Fibroblast of skin of right biceps (primary cell): ENCODE measurements at places on chromosomes 4 and X.
A peak's percentile ranks its signal among the peaks of the same experiment; 100 is the strongest.

- no peak for DNase-seq
Measured at GRCh38 chr4:10732914-10733415, 48.4 kb upstream of the CLNK start.

DNA sequence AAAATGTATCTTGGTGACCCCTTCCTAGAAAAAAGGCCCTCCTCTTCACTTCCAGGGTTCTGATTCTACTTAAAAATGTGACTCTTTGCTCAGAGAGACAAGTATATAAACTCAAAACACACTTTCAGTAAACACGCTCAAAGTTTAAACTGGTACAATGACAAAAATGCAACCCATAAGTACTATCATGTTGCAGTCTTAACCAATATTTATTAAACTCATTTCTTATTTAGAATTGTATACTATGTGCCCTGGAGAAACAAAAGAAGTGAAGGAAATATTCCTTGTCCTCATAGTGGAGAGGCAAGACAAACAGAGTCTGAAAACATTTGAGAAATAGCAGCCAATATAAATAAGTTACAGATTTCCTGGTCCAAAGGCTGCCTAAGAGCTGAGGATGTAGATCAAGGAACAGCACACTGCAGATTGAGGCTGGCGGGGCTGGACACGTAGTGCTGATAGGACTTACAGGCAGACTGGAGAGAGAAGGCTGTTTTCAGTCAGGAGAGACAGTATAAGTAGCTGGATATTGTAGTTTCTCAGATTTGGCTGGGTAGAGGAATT lies 39.1 kb upstream of the ANXA3 start:
- no peak for DNase-seq

DNA sequence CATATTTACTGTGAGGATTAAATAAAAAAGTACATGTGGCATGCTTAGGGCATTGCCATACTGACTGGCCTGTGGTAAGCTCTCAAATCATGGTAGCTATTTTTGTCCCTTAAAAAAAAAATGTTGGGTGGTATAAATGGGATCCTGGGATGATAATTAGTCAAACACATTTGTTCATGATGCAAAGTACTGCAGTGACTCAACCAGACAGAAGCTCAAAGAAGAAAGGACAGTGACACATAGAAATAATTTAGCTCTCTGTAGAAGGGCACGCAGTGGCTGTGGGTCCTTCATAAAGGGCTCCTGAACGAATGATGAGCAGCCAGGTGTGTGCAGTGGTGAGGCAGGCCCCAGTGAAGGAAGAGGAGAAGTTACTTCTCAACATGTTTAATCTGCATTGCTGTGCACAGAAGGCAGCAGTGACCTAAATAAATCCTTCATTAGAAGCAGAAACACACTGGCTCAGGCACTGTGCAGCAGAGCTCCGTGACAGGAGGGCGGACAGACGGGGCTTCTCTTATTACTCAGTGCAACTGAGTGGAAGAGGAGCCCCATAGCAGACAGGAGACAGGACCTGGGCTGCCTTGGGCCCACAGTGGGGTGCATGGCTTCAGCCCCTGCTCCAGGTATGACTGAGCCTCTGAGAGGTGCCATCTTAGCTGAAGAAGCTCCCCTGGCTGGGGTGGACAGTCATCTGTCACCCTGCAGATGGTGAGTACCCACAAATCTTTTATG lies 20.3 kb downstream of the HS3ST1 start:
- DNase-seq = no peak

DNA sequence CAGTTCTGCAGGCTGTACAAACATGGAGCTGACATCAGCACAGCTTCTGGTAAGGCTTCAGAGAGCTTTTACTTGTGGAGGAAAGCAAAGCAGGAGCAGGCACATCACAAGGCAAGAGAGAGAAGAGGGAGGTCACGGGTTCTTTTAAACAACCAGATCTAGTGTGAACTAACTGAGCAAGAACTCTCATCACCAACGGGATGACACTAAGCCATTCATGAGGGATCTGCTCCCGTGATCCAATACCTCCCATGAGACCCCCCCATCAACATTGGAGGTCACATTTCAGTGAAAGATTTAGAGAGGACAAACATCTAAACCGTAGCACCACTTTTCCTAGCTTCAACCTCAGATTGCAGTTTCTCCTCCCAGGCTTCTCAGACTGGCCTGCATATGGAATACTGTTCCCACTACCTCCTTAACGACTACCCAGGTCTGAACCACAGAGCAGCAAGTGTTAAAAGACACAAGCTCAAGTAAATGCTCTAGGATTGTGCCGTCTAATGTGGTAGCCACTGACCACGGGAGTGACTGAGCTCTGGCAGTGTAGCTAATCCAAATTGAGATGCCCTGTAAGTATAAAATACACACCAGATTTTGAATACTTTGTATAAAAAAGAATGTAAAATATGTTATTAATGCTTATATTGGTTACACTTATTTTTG lies 192.7 kb downstream of the PTTG2 start:
- DNase-seq = no peak

- DNase-seq = peak; percentile 96
Measured at GRCh38 chrX:136214551-136214950, 36.6 kb downstream of the MAP7D3 start.

- peak; percentile 57 for DNase-seq
Measured at GRCh38 chr4:166527500-166527899, 654.5 kb downstream of the TLL1 start.

- DNase-seq = no peak
Measured at GRCh38 chr4:185205697-185206342, 2.0 kb upstream of the CFAP97 start.

DNA sequence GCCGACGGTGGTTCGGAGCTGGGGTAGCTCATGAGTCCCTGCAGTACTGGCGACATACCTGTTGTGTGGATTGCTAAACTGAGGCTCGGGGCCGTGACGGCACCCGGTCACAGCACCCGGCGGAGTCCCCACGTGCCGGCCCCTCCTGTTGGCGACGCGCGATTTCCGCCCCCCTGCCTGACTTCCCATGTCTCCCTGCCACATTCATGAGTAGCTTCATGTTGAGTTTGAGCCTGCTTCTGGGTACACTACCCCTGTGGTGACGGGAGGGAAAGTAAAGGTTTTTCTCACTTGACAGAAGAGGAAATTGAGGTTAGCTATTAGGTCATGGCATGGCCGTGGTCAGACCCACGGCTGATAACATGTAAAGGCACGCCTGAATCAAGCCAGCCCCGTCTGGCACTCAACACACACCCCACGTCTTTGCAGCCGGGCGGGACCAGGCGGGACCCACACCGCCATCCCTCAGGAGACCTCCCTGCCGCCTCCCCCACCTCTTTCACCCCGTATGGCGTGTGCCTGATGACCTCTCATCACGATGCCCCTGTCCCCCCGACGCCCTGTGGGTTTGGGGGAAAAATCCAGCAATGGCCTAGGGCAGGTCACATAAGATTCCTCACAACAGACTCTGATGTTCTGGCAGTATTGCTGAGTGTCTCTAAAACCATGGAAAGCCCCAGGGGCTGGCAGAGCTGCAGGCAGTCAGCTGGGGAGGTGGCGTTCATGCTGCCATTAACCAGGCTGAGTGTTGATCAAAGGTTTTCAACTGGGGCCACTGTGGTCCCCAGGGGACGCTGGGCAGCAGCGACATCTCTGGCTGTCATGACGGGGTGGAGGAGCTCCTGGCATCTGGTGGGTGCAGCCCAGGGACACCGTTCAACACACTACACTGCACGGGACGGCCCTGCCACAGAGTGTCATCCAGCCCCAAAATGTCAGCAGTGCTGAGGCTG lies 29.2 kb downstream of the P2RY8 start:
- DNase-seq = no peak

- peak; percentile 51 for DNase-seq
Measured at GRCh38 chr4:6250235-6250983, 19.2 kb upstream of the WFS1 start.

DNA sequence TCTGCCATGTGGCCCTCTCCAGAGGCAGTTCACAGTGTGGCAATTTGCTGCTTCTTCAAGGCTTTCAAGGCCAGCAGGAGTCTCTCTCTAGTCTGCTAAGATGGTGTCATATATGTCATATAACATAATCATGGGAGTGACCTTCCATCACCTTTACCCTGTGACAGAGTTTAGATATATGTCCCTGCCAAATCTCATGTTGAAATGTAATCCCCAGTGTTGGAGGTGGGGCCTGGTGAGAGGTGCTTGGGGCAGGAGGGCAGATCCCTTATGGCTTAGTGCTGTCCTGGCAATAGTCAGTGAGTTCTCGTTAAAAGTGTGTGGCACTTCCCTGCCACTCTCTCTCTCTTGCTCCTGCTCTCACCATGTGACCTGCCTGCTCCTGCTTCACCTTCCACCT lies 252.0 kb downstream of the PALLD start:
- DNase-seq = no peak

DNA sequence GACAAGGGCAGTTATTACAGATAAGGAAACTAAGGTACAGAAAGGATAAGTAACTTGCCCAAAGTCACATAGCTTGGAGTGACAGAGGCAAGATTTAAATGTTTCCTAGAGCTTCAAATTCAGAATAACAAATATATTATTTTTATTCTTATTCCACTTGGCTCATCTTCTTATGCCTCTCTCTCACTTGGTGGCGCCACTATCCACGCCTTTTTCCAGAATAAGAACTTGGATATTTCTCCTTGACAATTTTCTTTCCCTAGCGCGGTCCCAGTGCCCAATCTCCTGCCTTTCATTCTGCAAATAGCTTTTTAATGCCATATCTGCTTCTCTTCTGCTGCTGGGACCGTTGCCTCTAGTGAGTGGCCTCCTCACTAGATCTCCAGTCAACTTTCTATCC lies 78.5 kb downstream of the MSN start:
- no peak for DNase-seq

- peak; percentile 26 for DNase-seq
Measured at GRCh38 chr4:6342530-6343293, 73.1 kb downstream of the WFS1 start.
